ENCODE measurements at places on chromosomes 7 and 10. TPM values are rescaled to one million over a fixed set of nuclear protein-coding genes. Genes with fewer than 3 reads are reported as not detected.
A peak's percentile ranks its signal among the peaks of the same experiment; 100 is the strongest.

EFCAB10 gene
- 18.5 TPM for total RNA-seq

FRG2B gene
- not detected for total RNA-seq

SLC13A1 gene
- total RNA-seq = not detected

CHRM2 gene
- total RNA-seq = 0.68 TPM

CYP3A7 gene
- total RNA-seq = 0.64 TPM

CXCL12 gene
- total RNA-seq = 72.1 TPM

CCDC136 gene
- total RNA-seq = 6.4 TPM

SPDYE9 gene
- 0.11 TPM for total RNA-seq

AGAP4 gene
- total RNA-seq = 16.6 TPM

ZNF518A gene
- 21.5 TPM for total RNA-seq

RPEL1 gene
- not detected for total RNA-seq

DNA sequence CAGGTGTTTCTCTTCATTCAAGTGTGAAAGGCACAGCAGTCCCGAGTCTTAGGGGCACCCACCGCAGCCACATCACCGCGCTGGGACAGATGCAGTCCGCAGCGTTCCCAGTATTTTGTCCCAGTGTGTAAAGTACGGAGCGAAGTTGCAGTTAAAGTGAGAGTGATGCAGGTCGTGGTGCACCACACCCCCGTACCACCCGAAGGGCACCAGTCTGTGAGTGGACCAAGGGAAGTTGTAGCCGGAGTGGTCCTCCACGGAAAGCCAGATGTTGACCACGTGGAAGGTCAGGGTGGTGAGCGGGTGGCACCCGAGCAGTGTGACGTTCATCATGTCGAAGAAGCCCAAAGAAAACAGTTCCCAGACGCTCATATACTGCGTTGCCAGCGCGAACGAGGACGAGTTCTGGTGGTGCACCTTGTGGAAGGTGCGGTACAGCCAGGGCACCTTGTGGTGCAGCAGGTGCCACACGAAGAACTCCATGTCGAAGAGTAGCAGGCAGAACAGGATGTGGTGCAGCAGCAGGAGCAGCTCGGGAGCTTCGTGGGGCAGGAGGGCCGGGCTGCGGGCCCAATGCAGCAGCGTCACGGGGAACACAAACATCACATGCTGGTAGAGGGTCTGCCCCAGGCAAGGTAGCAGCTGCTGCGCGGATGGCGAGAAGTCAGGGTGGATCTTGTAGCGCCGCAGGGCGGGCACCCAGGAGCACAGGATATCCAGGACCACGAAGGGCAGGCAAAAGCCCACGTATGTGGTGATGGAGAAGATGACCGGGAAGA lies 526 bp downstream of the CH25H start:
- peak; percentile 49 for DNase-seq

DNA sequence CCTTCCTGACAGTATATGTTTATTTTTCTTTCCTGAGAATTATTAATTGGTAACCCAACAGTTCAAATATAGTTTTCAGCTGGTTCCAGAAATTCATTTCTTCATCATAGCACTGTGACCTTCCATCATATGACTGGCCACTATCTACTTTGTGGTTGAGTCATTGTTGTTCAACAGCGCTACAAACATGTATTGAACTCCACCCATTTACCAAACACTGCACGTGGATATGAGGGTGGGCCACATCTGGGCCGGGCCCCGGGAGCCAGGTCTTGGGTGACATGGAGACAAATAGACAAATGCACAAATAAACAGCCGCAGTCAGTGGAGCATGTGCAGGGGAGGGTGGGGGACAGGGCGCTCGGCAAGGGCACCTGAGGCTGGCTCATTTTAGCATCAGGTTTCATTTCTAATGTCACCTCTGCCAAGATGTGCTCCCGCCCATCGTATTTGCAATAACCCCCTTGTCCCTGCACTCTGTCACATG lies 24.0 kb upstream of the EEPD1 start:
- peak; percentile 21 for DNase-seq

DNA sequence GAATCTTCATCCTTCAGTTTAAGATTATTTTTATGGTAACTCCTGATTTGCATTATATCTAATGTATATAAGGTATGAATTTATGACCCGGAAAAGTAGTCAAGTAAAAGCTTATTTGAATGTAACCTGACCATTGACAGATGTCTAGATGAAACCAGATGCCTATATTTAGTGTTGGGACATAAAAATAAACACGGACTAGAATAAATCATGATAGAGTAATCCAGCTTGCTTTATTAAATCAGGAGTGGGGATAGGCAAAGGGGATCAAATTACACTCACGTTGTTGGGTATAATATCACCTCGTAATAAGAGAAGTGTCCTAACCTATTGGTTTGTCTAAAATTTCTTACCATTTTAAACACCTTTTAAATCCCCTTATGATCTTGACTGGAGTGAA lies 244.6 kb downstream of the AGMO start:
- DNase-seq = no peak

DNA sequence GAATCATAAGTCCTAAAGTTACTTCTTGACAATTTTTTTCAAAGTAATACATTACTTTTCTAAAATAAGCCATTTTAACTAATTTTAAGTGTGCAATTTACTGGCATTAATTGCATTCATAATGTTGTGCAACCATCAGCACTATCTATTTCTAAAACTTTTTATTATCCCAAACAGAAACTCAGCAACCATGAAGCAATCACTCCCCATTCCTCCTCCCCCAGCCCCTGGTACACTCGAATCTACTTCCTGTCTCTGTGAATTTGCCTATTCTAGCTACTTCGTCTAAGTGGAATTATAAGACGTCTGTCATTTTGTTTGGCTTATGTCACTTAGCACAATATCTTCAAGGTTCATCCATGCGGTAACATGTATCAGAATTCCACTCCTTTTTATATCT lies 84.9 kb downstream of the MKX start:
- DNase-seq = no peak

DNA sequence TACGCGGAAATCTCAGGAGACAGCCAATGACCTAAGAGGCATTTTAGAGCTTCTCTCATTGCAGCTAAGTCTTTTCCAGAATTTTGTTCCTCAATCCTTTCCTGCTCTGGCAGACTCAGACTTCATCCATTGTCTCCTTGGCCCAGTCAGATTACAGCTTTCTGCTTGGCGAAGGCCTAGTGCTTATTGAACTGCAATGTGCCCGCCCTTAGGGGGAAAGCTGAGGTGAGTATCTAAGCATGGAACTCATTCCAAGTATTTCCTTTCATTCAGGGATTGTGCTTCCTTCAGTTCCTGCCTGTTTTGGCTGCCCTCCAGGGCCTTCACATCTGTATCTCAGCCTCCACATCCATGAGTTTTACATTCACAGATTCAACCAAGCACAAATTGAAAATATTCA lies 37.5 kb downstream of the PRLHR start:
- DNase-seq = peak; percentile 16

GRCh38 chr10:116631871-116632295 lies 11.1 kb downstream of the PNLIPRP2 start:
- no peak for DNase-seq

- DNase-seq = no peak
Observed at GRCh38 chr7:31873816-31874597, 187.0 kb downstream of the PPP1R17 start.

DNA sequence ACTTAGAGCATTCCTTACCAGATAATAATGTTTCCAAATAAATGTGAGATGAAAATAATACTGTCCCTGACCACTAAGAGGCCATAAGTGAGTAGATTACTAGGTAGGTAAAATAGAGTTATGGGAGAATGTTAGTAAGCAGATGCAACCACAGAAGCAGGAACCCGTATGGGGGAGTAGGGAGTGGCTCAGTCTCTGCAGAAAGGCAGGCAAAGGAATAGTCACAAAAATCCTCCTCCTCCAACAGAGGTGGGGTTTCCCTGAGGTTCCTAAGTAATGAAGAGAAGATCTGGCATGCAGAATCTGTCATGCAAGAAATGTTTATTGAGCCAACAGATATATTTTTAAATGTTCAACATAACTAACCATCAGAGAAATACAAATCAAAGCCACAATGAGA lies 9.0 kb upstream of the YAE1 start:
- DNase-seq = no peak

GRCh38 chr7:13217768-13218167 lies 530.3 kb downstream of the ARL4A start:
- DNase-seq = no peak

GRCh38 chr7:139913021-139913844 lies 84.2 kb downstream of the TBXAS1 start:
- DNase-seq = no peak

DNA sequence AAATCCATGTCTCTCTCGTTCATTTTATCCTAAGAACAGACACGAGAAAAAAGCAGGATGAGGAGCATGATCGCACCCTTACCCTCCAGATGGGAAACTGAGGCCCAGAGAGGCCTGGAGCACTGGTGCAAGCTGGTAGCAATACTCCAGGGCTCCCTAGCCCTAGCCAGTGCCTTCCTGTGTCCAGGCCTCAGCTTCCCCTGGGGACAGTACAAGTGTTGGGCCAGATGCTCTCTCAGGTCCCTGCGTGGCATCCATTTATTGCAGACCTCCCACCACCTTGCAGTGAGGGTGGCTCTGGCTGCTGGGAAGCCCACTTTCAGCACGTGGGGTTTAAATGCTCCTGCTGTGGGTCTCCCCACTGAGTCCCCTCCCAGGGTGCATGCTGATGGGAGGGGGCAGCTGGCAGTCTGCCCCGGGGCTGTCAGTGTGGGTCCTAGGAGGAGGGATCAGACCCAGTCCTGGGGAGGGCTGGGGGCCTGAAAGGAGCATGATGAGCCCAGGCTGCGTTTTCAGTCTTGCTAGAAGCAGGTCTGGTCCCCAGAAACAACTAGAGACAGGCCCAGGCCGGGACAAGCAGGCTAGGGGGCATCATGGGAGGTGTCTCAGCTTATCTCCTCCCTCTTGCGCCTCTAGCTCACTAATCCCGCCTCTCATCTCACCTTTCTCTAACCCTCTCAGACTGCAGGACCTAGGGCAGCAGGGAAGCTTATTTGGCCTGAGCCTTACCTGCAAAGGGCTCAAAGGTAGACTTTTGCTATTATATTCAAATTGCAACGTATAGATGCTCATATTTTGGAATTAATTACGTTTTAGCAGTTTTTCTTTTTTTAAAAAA lies 662 bp upstream of the PPIF start:
- DNase-seq = no peak

GRCh38 chr7:90968871-90969270 lies 295.4 kb upstream of the FZD1 start:
- DNase-seq = no peak

GRCh38 chr10:23525406-23525805 lies 86.5 kb downstream of the OTUD1 start:
- peak; percentile 50 for DNase-seq

DNA sequence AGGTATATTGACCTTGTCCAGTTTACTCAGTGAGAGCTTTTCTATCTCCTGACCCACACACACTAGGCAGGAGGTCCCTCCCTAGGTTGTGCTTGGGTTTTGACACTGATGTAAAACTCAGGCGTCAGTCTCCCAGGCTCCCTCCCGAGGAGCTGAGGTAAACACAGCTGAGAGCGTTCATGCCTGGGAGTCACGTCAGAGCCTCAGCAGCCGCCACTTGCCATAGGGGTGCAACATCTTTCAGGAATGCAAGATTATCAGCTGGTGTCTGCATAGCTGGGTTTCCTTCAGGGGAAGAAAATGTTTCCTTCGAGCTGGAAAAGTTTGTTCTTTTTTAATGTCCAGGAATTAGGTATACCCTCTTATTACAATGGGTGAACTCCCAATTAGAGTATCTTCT lies 70.6 kb downstream of the FGFR2 start:
- DNase-seq = peak; percentile 48

DNA sequence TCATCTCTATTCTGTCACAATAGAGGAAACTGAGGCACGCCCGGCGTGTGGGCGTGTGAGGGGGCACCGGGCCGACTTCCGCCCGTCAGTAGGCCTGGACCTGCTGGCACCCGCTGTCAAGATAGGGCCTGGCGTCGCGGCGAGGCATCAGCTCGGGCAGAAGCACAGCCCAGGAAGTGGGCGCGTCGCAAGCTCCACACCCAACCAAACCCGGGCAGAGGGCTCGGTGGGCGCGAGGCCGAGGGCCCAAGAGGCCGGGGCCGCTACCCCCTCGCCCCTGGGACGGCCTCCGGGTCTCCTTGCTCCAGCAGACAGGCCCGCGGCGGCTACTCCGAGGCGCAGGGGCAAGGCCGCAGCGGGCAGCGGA lies 91.2 kb downstream of the SPAG6 start:
- no peak for DNase-seq

DNA sequence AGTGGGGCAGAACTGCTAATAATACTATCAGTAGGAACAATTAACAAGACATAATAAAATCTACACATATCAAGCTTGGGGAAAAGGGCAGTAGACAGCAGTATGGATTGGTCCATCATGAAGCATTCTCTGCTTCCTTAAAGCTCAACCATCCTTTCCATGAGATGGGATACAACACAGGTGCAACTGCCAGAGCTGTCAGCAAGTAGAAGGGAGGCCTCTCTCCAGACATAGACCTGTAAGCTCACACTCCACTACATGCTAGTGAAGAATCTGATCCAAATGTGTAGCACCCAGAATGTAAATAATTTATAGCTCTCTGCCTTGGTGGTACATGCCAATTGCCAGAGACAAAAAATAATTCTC lies 41.5 kb upstream of the ANAPC16 start:
- DNase-seq = no peak

- DNase-seq = no peak
Observed at GRCh38 chr10:97325754-97326153, 6.7 kb downstream of the FRAT1 start.

DNA sequence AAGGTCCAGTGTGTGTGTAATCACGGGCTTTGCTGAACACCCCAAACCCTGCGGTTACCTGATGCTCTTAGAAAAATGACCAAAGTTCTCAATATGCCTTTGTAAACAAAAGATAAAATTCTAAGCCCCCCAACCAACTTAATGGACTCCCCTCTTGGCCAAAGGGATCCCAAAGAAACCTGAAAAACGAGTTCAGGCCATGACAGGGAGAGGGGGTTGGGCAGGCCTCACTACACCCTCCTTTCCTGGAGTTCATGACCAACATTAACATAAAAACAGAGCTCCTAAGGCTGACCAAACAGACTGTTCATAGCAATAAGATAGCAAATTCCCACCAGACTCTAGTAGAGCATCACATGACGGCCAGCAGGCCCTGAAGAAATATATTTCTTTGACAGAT lies 3.0 kb upstream of the VIPR2 start:
- no peak for DNase-seq

GRCh38 chr10:48307711-48308018 lies 1.2 kb downstream of the MAPK8 start:
- DNase-seq = no peak

- no peak for DNase-seq
Observed at GRCh38 chr7:143407287-143408251, 1.1 kb downstream of the EPHA1 start.

GRCh38 chr7:132871419-132871818 lies 210.5 kb downstream of the CHCHD3 start:
- DNase-seq = no peak

- peak; percentile 37 for DNase-seq
Observed at GRCh38 chr10:14371581-14371980, 40.9 kb upstream of the FRMD4A start.

- peak; percentile 82 for DNase-seq
Observed at GRCh38 chr7:4725014-4725849, 43.1 kb downstream of the FOXK1 start.

Data from lung (tissue), 17 donors.